ENCODE measurements at places on chromosomes 7 and 10.

DNA sequence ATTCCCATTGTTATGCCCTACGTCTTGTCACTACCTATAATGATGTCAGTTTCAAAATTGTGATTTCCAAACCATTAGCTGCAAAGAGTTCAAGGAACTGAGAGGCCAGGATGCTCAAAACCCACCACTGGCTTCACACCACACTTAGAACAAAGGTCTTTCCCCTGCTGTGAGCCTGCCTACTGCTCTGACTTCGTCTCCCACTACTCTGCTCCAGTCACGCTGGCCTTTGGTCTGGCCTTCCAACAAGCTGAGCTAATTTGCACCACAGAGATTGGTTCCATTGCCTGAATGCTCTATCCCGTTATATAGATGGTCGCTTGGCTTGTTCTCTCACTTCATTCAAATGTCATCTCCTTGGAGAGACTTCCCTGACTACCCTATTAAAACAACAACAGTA is 572.1 kb upstream of the GALNT17 start:
- DNase-seq, result no peak

DNA sequence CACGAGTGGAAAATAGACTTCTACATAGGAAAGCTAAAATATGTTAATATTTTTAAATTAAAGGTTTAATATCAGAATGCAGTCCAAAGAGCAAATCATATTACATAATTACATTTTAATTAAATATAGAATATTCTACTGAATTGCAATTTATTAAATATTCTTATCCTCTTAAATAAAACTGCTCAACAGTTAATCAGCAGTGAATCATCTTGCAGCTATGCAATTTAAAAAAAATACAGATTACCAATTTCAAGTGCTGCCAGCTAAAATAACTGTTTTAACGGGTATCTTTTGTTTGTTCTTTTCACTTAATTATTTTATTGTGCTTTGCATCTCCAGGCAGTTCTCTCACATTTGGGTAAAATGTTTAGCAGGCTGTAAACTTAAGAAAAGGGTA is 82.2 kb downstream of the ZNRF2 start:
- DNase-seq, result no peak

GRCh38 chr7:69502358-69502757 is 95.9 kb upstream of the AUTS2 start:
- no peak for DNase-seq

GRCh38 chr7:115747174-115747573 is 283.4 kb downstream of the TFEC start:
- DNase-seq, result no peak

DNA sequence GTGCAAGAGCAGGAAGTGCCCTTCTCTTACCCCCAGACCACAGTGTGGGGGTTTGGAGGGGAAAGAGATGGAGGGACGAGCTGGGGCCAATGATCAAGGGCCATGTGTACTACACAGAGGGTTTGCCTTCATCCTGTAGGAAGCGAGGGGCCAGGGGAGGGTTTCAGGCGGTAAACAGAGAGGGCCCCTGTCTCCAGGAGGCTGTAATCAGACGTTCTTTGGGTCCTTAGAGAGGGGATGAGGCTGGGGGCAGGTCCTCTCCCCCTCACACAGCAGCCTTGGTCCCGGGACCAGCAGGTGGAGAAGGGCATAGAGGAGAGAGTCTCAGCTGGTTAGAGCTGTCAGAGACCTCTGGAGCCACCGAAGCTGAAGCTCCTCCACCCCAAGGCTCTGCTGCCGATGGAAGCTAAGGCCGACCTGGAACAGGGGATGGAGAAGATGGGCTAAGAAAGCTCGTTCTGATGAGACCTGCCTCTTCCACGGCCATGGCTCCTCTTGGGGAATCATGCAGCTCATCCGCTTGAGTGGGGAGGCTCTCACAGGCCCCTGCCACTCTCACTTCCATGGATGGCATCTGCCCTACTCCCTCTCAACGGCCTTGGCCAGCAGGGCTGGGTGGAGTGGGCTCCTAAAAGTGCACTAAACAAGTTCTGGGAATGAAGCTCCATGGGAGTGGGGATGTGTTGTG is 3.5 kb downstream of the LOXL4 start:
- no peak for DNase-seq

GRCh38 chr10:91796331-91797047 is 1.7 kb upstream of the TNKS2 start:
- DNase-seq, result peak; percentile 8

- no peak for DNase-seq
Measured at GRCh38 chr7:109376576-109376975, 806.9 kb downstream of the DNAJB9 start.

Data from NCI-H2081 (cell line).